SJCRH30 (cell line): ENCODE measurements at places on chromosomes 3 and 15.

- peak; percentile 64 for DNase-seq
These were observed 38.5 kb upstream of the TFRC start for GRCh38 chr3:196120291-196120951.

DNA sequence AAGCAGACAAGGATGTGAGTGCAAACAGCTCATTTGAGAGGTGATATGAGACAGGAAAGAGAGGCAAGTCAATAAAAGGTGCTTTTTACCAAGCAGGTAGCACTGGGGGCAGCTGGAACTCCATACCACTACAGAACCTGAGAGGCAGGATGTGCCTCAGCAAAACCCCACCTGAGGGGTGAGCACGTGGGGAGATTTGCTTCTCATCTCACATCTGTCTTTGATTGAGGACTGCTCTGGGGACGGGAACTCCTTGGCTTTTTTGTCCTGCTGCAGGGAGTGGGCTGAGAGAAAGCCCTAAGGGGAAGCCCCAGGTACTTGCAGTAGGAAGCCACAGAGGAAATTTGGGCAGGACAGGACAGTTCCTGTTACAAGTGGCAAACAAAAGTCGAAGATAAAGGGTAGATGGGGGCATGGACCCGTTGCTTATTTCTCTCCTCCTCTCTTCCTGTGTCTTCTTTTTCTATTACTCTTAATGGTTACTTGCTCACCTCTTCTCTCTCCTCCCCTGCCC is 27.1 kb downstream of the CFAP161 start:
- no peak for DNase-seq

DNA sequence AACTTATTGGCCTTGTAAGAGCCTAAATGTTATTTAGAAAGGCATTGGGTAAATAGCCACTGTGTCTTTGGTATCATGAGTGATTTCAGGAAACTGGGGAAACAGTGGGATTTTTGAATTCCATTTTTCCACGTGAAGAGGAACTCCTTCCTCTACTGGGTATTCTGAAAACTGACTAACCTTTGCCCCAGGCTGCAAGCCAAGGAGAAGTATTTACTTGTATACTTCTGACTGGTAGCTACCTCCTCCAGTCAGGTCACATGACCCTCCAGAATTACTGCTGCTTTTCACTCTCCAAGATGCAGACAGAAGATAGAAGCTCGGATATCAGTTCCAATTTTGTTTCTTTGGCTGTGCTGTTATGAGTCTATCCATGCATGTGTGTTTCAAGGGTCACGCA is 50.9 kb upstream of the MAP3K13 start:
- no peak for DNase-seq

- DNase-seq = no peak
These were observed 145.0 kb downstream of the ATP10A start for GRCh38 chr15:25718169-25718536.

DNA sequence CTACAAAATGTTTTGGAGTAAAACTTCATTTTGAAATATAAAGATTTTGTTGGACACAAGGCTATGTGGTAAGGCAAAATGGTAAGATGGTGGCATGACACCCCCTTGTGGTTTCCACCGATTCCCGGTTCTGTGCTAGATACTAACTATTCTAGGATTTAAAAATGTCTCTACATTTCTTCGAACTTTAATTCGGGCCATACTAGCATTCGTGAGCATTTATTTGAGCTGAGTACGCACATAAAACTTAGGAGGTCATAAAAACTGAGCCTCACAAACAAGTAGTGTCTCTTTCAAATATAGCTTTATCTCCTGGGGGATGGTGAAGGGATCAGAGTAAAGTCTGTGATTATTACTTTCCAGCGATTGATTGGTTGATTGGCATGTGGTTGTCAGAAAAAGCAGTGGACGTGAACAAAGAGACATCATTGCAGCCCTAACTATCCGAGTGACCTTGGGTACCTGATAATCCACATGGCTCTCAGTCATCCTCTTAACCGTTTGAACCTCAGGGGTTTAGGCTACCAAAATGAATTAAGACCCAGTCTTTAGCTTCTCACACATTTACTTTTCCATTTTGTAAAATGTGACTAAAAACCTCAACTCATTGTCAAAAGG is 1.1 kb upstream of the ZNF639 start:
- DNase-seq = peak; percentile 27

DNA sequence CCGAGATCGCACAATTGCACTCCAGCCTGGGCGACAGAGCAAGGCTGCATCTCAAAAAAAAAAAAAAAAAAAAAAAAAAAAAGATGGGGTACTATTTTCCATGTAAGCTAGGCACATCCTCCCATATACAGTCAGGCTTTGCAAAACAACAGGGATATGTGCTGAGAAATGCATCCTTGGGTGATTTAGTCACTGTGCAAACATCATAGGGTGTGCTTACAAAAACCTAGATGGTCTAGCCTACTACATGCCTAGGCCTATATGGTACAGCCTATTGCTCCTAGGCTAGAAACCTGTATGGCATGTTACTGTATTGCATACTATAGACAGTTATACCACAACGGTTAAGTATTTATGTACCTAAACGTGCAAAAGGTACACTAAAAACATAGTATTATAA is 75.0 kb downstream of the TTBK2 start:
- DNase-seq = no peak

GRCh38 chr15:80948651-80949292 is 40.8 kb downstream of the MESD start:
- no peak for DNase-seq

GRCh38 chr15:68700455-68701123 is 120.1 kb downstream of the ANP32A start:
- DNase-seq = peak; percentile 87

GRCh38 chr3:79957066-79957465 is 189.3 kb upstream of the ROBO1 start:
- peak; percentile 60 for DNase-seq

DNA sequence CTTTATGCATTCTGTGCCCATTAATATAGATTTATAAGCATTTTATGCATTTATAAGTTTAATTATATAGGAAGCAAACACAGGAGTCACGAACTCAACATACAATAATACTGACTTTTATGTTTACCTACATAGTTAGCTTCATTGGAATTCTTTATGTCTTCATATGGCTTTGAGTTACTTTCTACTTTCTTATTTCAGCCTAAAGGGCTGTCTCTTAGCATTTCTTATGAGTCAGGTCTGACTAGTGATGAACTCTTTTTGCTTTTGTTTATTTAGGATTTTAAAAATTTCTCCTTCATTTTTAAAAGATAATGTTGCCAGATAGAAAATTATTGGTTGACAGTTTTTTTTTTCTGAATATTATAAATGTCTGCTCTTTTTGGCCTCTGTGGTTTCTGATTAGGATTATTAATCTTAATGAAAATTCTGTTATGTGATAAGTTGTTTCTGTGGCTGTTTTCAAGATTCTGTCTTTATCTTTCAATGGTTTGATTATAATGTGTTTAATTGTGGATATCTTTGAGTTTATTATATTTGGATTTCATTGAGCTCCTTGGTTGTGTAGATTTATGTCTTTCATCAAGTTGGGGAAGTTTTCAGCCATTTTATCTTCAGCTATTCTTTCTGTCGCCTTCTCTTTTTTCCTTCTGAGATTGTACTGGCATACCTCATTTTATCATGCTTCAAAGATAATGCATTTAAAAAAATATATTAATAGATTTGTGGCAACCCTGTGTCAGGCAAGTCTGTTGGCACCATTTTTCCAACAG is 54.3 kb downstream of the ATP2C1 start:
- DNase-seq = no peak

DNA sequence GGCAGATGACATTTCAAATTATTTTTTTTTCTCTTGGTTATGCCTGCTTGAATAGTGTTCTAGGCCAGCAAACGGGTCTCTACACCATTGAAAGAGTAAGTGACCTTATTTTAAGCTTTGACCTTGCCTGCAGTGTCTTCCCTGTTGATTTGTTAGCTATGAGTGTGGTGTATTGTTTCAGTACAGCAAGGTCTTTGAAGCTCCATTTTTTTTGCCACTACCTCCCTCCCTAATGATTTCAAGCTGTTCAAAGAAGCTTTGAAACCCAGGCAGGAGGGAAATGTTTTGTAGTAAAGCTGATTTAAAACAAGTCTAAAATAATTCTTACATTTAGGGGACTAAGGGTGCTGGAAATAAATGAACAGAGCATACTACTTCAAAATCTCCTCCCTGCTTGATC is 1249.8 kb downstream of the ROBO1 start:
- DNase-seq = no peak

- no peak for DNase-seq
These were observed 247.1 kb upstream of the CDIN1 start for GRCh38 chr15:36332301-36332700.

GRCh38 chr15:46854564-46854963 is 862.7 kb upstream of the SEMA6D start:
- DNase-seq = no peak

GRCh38 chr3:46464326-46465195 is at the start of gene LTF:
LTF (minus strand) TSS chr3:46464905; CDS start chr3:46464867, 38 bp downstream.
- DNase-seq = no peak

DNA sequence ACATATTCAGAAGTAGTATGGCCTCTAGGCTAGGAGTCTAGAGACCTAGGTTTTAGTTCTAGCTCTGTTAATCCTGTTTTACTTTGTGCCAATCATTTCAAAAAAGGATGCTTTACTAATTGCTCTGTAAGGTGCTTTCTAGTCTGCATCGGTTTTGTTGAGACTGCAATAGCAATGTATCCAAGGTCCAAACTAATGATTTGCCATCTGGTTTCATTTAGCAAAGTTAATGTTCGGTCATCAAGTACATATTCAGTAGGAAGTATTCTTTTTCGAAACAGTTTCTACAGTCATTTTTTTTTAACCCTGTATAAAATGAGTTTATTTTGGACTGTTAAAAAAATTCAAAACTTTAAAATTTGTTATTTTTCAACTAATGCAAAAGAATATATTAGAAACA is 2.0 kb upstream of the GALK2 start:
- no peak for DNase-seq

DNA sequence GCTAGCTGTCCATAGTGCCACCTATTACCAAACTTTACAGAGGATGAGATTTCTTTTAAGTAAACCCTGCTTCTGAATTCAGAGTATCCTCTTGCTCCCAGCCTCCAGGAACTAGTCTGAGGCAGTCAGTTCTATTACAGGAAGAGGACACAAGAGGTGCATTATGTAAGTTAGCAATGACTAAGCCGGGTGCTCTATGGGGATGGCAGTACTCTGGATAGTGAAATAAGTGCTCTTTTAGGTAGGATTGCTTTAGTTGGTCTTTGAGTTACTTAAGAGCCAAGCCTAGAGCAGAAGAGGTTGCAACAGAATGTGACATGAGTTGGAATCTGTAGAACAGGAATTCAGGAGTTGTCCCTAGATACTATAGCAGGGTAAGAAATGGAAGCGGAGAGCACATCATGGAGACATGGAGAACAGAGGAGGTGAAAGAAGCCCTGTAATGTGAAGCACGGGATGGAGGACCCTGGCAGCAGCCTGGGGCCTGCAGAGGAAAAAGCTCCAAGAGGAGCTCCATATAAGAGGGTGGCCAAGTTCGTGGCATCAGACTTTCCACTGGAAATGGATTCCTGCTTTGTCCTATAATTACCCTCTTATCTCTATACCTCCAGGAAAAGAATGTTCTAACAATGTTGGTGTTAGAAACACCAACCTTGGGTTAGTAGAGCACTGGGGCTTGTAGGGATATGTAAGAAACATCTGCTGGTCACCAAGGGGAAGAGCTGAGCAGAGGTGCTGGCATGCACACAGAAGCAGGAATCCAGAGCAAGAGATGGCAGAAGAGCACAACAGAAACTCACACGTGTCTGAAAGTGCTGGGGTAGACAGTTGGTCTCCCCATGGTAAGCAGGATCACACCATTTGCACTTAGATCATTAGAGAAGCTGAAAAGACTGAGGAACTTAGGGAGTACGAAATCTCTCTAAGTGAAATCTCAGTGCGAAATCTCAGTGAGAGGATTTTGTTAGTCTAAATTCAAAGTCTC is 851.1 kb downstream of the FHIT start:
- no peak for DNase-seq

GRCh38 chr3:44988073-44988472 is 12.0 kb downstream of the EXOSC7 start:
- no peak for DNase-seq

DNA sequence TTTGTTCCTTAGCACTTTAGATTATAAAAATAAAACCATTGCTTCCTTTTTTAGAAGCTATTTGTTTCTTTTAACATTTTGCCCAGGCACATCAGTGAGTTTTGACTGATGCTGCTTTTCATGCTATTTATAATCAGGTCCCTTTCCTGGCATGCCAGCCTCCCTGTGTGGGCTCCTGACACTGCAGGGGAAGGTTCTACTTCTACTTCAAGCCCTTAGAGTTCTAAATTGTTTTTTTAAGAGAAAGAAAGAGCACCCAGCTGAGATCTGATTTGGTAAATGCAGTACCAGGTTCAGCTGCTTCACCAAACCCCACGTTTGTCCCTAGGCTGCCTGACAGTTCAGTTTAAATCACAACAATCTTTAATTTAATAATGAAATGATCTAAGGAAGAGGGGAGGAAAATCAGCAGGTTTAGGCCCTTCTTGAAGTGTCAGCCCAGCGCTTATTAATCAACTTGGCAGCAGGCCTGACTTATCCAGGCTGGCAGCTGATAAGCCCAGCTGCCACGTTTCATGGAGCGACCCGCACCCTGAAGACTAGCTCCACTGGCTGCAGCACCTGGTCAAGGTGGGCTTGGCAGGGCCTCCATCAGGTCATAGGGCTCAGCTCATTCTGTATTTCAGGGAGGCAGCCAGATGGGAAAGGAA is 29.0 kb downstream of the HGD start:
- no peak for DNase-seq

- peak; percentile 97 for DNase-seq
These were observed 65.5 kb downstream of the MYO1E start for GRCh38 chr15:59307165-59307537.

GRCh38 chr15:67901922-67902321 is 62.1 kb upstream of the RNU6-1 start:
- DNase-seq = no peak
